ENCODE measurements at places on chromosomes 6 and 20.

- no peak for DNase-seq
Observed at GRCh38 chr6:129744201-129744879, 34.4 kb upstream of the ARHGAP18 start.

GRCh38 chr6:157264701-157265100 lies 58.6 kb downstream of the TMEM242 start:
- no peak for DNase-seq

DNA sequence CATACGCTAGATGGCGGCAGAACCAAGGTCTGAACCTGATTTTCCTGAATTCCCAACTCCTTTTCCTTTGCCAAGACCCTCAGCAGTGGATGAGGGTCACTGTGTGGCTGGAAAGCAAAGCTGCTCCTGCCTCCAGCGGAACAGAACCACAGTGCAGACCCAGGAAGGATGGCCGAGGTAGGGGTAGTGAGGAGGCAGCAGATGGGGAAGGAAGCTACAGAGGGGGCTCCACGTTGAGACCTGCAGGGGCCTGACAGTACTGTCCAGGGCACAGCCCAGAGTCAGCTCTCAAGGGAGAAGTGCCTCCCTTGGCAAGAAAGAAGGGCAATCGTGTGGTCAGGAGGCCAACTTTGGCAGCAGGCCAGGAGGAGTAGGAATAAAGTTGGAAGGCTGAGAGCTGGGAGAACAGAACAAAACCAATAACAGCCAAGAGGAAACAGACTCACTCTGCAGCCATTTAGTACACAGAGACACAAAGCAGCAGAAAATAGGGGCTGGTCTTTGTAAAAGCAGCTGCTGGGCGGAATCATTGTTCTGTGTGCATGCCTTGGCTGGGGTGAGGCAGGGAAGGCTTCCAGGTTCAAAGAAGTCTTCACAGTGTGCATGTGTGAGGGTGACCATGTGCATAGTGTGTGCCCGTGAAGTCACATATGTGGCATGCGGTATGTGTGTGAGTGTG lies 3.1 kb downstream of the GABRR2 start:
- no peak for DNase-seq

- DNase-seq, result no peak
Observed at GRCh38 chr6:46898006-46898405, 23.7 kb downstream of the ADGRF5 start.

DNA sequence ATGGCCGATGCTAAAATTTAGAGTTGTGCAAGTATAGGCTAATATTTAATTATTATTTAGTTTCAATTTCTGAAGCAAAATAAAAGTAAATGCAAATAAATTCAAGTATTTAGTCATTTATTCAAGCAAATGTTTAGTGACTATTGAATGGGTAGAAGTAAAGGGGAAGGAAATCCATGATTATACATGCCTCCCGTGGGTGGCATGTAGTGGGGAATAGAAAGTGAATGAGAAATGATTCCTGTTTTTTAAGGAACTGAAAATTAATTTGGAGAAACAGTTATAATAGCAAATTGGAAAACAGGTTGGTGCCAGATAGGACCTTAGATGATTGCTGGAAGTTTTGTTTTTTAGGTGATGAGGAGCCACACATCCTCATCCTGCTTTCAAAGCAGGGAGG lies 35.4 kb downstream of the FAM229B start:
- DNase-seq, result no peak

DNA sequence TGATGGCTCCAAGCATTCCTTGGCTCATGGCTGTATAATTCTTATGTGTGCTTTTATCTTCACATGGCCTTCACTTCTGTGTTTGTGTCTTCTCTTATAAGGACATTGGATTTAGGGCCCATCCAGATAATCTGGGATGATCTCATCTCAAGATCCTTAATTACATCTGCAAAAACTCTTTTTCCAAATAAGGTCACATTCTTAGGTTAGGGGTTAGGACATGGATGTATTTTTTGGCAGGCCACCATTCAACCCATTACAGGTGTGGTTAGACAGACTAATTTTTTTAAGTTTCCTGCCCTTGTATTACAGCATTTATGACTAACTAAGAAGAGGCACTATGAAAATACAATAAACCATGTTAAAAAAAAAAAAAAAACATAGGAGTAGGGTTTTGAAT lies 254.0 kb downstream of the TPBG start:
- no peak for DNase-seq

DNA sequence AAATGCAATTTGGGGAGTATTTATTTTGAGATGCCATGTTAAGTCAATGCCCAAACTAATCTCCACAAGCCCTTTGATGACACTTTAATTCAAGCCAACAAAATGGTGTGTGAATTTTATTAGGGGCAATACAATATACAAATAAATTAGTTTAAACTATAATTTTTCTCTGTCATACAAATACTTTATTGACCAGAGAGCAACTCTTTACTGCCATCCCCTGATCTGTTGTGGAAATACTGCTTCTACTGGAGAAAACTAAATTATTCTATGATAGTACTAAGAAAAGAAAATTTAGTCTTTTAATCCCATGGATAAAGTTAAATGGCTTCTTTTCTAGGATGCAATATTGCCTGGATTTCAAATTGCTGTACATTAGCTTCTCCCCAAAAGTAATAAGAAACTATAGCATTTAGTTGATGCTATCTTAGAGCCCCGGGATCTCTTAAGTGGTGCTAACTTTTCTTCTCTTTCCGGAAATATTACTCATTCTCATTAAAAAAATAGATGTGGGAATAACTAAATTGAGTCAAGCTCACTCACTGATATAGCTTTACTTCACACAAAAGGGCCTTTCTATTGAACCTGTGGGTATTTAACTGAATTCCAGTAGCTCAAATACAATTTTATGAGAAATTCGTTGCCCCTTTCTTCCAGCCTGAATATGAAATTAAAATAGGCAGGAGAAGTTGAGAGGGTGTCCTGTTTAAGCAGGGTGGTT lies 49.2 kb downstream of the SMPDL3A start:
- DNase-seq, result no peak

GRCh38 chr6:921400-921799 lies 228.5 kb upstream of the EXOC2 start:
- no peak for DNase-seq

- DNase-seq, result no peak
Observed at GRCh38 chr6:16179970-16180431, 51.1 kb downstream of the MYLIP start.

GRCh38 chr20:8844179-8844578 lies 224.7 kb upstream of the PLCB4 start:
- DNase-seq, result no peak

DNA sequence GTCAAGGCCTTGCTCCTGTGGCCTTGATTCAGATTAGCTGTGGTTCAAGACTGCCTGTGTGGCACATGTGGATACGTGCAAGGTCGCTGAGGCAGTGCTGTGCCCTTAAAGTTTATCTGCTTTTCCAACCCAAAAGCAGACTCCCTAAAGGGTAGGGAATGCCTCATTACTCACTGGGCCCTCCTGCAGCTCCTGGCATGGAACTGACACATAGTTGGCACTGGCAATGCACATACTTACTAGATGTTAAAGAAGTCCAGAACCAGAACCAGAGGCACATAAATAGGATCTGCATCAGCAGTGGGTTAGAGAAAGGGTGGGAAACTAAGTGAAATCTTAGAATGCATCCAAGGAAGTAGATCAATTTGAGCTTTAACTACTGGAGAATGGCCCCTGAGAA lies 90.6 kb upstream of the MLN start:
- no peak for DNase-seq

DNA sequence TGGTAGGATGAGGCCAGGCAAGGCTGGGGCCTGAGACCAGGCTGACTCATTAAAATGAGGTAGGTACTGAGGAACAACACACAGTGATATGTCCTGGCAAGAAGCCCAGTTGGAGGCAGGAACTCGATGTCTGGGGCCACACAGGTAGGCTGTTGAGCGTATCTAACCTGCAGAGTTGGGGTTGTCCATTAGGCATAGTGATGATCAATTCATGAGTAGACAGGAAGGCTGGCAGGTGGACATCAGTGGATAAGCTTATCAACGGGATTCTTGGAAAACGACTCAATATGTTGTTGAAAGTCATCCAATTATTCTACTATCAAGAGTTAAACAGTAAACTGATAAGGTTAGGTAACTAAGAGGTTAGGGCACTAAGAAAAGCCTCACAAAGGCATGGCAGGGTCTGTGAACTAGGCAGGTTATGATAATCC lies 193.2 kb upstream of the COL21A1 start:
- DNase-seq, result no peak

GRCh38 chr6:166244353-166245045 lies 63.7 kb downstream of the PRR18 start:
- DNase-seq, result no peak

DNA sequence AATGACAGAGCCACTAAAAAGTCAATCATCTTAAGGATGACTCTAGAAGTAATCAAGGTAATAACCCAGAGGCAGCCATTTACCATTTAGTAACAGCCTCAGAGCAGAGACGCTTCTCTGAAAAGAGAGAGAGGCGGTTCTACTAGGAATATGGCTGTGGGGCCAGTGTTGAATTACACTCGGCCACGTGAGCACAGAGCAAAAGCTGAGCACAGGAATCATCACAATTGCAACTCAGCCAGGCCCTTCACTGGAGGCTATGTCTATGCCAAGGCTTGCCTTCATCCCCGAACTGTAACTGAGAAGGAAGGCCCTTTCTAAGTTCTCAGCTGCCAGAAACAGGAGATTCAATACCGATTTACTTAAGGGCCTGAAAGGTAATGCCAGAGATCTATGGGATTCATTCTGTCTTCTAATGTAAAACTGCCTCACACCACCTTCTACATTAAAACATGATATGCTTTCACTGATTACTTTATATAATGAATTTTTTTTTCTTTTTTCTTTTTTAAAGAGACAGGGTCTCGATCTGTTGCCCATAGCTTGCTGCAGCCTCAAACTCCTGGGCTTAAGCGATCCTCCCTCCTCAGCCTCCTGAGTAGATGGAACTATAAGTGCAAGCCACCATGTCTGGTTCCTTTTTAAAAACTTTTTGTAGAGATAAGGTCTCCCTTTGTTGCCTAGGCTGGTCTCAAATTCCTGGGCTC lies 67.6 kb downstream of the NUDT3 start:
- no peak for DNase-seq

- no peak for DNase-seq
Observed at GRCh38 chr6:16258709-16259075, 20.3 kb downstream of the GMPR start.

- no peak for DNase-seq
Observed at GRCh38 chr20:37327748-37328147, 18.2 kb upstream of the SRC start.

DNA sequence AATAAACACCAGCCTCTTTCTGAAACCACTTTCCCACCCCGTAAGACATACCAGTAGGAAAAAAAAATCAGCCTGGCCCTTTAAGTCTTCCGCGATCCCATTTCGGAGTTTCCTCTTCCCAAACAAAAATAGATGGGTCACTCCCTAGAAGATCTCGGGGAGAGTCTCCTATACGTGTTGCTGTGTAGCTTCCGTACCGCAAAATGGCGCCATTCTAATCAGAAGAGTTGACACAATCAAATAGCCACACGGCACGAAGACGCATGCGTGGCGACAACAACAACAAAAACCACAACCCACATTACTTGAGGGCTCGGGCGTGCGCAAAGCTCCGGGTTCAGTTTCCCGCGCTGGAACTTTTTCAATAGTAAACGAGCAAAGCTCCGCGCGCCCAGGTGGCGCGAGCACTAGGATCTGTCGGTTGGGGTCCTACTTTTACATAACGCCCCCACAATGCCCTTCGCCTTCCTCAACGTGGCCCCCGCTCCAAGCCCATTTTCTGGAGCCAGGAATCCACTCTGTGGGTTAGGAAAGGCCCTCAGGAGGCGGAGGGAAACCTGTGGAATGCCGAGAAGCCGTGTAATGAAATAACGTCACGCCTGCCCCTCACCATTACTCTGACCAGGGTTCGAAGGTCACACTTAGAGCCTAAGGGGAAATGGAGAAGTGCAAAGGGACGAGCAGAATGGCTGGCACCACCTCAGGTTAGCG lies at the start of gene GPANK1:
Gene GPANK1, minus strand, starts transcription at position 208 of the 711 bp plus-strand sequence. CDS start 519 bp downstream, outside the sequence.
- peak; percentile 77 for DNase-seq

DNA sequence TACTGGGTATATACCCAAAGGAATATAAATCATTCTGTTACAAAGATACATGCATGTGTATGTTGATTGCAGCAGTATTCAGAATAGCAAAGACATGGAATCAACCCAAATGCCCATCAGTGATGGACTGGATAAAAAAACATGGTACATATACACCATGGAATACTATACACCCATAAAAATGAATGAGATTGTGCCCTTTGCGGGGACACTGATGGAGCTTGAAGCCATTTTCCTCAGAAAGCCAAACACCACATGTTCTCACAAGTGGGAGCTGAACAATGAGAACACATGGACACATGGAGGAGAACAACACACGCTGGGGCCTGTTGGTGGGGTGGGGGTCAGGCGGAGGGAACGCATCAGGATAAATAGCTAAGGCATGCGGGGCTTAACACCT lies 41.3 kb upstream of the MAPK13 start:
- no peak for DNase-seq

DNA sequence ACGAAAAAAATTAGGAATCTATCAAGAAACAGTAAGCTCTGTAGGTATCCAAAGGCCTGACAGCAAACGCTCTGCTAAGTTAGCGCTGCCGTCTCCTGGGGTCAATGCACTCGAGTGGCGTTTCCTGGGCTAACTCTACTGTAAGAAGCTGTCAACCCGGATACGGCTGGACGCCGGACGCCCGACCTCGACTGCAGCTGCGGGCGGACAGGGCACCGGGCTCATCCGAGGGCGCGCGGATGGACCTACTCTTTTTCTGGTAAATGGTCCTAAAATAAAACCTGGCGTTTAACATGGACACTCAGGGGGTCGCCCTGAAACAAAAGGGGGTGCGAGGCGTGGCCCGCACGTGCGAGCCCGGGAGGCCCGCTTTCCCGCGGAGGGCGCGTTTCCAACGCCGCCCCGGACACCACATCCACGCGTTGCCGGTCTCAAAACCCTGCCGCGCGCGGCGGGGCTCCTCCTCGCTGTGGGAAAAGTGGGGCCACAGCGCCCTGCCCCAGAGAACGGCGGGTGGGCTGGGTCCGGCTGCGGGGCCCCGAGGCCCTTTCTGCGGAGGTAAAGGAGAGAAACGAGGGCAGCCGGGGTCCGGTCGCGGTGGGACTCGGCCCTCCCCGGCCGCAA lies 537 bp downstream of the TCP1 start:
- peak; percentile 40 for DNase-seq

- no peak for DNase-seq
Observed at GRCh38 chr20:61562897-61563504, 310.9 kb downstream of the CDH4 start.

- no peak for DNase-seq
Observed at GRCh38 chr6:8539453-8539852, 104.1 kb upstream of the SLC35B3 start.

- DNase-seq, result no peak
Observed at GRCh38 chr20:25316506-25317190, 68.8 kb downstream of the PYGB start.

DNA sequence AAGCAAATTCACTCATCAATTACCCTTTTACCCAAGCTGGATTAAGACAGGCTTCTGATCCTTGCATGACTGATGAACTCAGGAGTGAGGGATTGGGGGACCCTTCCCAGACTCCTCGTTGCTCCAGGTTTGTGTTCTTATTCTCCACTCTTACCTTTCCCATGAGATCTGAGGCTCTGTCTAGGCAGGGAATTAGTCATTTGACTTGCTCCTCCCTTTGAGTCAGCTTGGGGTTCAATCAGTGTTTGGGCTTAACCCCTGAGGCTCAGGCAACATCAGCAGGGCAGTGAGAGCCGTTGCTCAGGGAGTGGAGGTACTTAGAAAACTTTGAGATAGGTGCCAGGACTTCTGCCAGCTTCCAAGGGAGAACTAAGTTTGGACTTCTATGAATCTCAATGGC lies 20.7 kb upstream of the TOX2 start:
- no peak for DNase-seq

GRCh38 chr6:149246691-149247384 lies 70.7 kb upstream of the TAB2 start:
- no peak for DNase-seq

- no peak for DNase-seq
Observed at GRCh38 chr20:20212675-20213096, 155.2 kb upstream of the INSM1 start.

Data from activated naive CD4-positive, alpha-beta T cell (primary cell).